ENCODE measurements at places on chromosomes 13 and 19. TPM values are rescaled to one million over a fixed set of nuclear protein-coding genes. Genes with fewer than 3 reads are reported as not detected.

Gene ZNF681
- total RNA-seq: 0.87 TPM

Gene AP1M2
- total RNA-seq: not detected

Gene NKPD1
- under 0.01 TPM for total RNA-seq

Gene CCDC122
- total RNA-seq: 11.2 TPM

Gene KLK3
- total RNA-seq: not detected

Gene CGB5
- total RNA-seq: not detected

Gene CYP4F2
- total RNA-seq: not detected

Gene GSX1
- total RNA-seq: not detected

Gene PRRG2
- total RNA-seq: 1.2 TPM

Gene NALCN
- 1.8 TPM for total RNA-seq

Gene PCCA
- total RNA-seq: 34.7 TPM

Gene PSG11
- total RNA-seq: not detected

Gene KCNC3
- not detected for total RNA-seq

Gene KCNN4
- total RNA-seq: 1.0 TPM

Gene TGFBR3L
- total RNA-seq: 0.58 TPM

Gene APC2
- 0.83 TPM for total RNA-seq

Gene TMEM259
- 64.1 TPM for total RNA-seq

Gene CEACAM3
- total RNA-seq: not detected

Gene ZNF57
- 4.1 TPM for total RNA-seq

Gene NLRP5
- total RNA-seq: not detected

Gene ZNF585A
- total RNA-seq: 6.5 TPM

Gene KLHL1
- not detected for total RNA-seq

Gene VSTM1
- total RNA-seq: not detected

Gene ZNF628
- total RNA-seq: 1.6 TPM

Gene TSKS
- total RNA-seq: 0.44 TPM

Gene ZNF112
- total RNA-seq: 9.6 TPM

Gene CGB8
- not detected for total RNA-seq

Gene SERTM1
- total RNA-seq: not detected

Gene ICAM5
- 2.6 TPM for total RNA-seq

Gene LIM2
- total RNA-seq: not detected

Gene IGLON5
- not detected for total RNA-seq

Gene PPAN
- total RNA-seq: 26.0 TPM

Gene CNFN
- not detected for total RNA-seq

Gene FBXO27
- 0.58 TPM for total RNA-seq

Gene INSL3
- total RNA-seq: not detected

Gene ZNF285
- total RNA-seq: 9.5 TPM

Gene RDH8
- total RNA-seq: not detected

Gene EFNA2
- not detected for total RNA-seq

Gene HSH2D
- not detected for total RNA-seq

Data from smooth muscle cell of trachea (primary cell).